RPMI7951 (cell line): ENCODE measurements at places on chromosomes 4 and X.
A peak's percentile ranks its signal among the peaks of the same experiment; 100 is the strongest.

DNA sequence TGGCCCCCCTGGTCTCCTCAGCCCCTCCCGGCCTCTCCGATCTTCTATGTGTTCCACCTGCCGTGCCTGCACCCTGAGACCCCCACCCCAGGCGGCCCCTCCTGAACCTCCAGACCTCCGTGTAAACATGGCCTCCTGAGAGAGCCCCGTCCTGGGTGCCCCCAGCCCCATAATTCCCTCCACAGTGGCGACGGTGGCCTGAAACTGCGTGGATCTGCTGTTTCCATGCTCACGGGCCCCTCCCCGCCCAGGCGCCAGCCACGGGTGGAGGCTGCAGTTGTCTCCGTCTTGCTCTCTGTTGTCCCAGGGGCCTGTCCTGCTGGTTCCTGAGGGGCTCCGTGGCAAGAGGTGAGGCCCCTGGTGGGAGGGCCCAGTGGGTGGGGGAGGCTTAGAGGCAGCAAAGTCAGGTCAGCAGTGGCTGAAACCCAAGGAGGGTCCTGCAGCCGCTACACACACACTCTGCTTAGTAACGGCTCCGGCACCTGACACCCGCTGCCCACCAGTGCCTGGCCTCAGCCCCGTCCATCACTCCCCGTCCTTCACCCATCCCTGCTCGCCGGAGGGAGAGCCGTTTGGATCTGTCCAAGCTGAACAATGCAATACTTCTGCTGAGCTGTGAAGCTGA lies 75.8 kb downstream of the FAM53A start:
- DNase-seq = no peak

GRCh38 chr4:172786039-172786792 lies 382.4 kb upstream of the GALNT7 start:
- DNase-seq = no peak

DNA sequence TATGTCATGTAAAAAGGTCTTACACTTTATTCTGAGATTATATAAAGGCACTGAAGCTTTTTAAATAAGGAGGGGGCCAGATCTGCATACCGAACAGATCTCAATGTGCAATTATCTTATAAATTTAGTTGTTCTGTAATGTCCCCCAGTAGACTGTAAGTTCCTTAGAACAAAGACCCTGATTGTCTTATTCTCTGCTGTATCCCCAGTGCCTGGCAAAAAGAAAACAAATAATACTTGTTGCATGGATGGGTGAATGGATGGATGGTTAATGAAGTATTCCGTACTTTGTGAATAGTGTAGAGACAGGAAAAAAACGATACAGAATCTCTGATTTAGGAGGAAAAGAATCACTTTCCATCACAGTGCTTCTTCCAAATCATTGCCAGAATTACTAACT lies 141.5 kb downstream of the CHM start:
- no peak for DNase-seq

- DNase-seq = no peak
Measured at GRCh38 chrX:31543634-31544033, 471.8 kb upstream of the FTHL17 start.

- no peak for DNase-seq
Measured at GRCh38 chrX:96211953-96212352, 472.7 kb upstream of the DIAPH2 start.

- no peak for DNase-seq
Measured at GRCh38 chr4:119136546-119136945, 914 bp downstream of the MYOZ2 start.

DNA sequence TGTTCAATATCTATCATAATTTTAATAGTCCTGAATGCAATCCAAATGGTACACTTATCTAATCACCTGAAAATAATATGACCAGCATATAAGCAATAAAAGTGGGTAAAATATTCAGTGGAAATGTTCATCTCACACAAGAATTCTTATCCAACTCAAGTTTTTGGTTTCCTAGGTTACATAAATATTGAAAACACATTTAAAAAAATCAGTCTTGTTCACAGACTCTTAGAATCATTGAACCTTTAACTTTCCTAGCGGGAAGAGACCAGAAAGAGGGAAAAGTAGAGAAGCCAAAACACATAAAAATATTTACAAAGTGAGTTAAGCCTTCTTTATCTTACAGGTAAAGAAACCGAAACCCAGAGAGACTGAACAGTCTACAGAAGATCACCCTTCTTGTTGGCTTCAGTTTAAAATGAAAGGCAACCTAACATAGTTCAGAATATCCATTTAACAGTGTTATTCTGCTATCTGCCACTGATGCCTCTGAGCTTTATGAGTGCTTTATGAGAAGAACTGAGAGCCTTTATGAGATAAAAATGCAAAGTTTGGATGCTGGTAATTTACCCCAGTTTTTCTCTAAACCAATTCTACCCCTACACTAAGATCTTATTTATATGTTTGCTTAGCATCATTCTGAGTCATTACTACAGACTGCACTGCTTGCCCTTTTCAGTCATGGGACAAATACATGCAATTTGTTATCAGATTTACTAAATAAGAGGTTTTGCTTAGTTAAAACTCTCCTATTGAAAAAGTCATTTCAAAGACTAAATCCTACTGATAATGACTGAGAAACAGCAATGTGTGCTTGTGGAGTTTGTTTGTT lies 453.3 kb upstream of the INTU start:
- no peak for DNase-seq

- DNase-seq = peak; percentile 15
Measured at GRCh38 chr4:152308951-152309350, 226.9 kb downstream of the FBXW7 start.

DNA sequence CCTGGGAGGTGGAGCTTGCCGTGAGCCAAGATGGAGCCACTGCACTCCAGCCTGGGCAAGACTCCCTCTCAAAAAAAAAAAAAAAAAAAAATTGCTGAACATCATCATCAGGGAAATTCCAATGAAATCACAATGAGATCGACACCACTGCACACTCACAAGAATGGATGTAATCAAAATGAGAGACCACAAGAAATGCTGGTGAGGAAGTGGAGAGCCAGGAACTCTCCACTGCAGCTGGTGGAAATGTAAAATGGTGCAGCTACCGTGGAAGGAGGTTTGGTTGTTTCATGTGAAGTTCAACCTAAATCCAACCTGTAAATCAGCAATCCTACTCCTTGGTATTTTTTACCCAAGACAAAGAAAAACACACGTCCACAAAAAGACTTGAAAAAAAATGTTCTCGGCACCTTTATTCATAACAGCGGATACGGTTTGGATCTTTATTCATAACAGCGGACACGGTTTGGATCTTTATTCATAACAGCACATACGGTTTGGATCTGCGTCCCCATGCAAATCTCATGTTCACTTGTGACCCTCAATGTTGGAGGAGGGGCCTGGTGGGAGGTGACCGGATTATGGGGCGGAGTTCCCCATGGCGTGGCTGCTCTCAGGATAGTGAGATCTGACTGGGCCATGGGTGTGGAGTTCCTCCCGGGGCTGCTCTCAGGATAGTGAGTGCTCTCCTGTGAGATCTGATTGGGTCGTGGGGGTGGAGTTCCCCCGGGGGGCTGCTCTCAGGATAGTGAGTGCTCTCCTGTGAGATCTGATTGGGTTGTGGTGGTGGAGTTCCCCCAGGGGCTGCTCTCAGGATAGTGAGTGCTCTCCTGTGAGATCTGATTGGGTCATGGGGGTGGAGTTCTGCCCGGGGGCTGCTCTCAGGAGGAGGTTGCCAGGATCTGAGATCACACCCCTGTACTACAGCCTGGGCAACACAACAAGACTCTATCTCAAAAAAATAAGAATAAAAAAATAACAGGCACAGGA lies 7.7 kb downstream of the GAK start:
- DNase-seq = no peak

- DNase-seq = no peak
Measured at GRCh38 chr4:163680386-163681098, 186.1 kb downstream of the TMA16 start.

GRCh38 chrX:34863906-34864305 lies 78.7 kb upstream of the FAM47B start:
- no peak for DNase-seq

- no peak for DNase-seq
Measured at GRCh38 chrX:153981231-153981630, 8.7 kb downstream of the TMEM187 start.

DNA sequence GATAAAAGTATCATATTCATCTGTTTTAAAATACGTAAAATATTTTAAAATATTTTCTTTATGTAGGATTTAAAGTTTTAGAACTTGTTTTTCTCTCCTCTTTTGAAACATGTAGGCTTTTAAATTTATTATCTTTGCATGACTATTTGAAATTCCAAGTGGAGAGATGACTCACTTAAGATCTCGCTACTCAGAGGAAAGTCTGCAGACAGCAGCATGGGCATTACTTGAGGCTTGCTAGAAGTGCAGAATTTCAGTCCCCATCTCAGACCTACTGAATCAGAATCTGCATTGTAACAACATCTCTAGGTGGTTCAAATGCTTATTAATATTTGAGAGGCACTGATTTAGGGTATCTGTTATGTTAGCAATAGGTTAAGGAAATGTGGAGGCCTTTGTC lies 225.7 kb upstream of the ARX start:
- no peak for DNase-seq

- DNase-seq = peak; percentile 27
Measured at GRCh38 chr4:143375326-143376073, 38.8 kb downstream of the GAB1 start.

DNA sequence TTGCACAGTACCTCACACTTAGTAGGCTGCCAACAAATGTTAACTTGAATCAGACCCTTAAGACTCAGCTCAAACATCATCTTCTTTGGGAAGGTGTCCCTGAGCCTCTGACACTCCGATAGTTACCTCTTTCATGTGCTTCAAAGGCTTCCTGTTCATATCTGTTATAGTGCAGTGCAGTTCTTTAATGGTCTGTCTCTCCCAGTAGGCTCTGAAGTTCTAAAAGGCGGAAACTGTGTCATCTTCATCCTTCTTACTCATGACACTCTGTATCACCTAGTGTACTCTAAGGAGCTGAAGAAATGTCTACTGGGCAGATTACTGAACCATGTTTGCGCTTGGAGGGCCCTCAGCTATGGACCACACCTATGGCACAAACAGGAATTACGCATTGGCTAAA lies 2.1 kb upstream of the DIAPH2 start:
- no peak for DNase-seq

DNA sequence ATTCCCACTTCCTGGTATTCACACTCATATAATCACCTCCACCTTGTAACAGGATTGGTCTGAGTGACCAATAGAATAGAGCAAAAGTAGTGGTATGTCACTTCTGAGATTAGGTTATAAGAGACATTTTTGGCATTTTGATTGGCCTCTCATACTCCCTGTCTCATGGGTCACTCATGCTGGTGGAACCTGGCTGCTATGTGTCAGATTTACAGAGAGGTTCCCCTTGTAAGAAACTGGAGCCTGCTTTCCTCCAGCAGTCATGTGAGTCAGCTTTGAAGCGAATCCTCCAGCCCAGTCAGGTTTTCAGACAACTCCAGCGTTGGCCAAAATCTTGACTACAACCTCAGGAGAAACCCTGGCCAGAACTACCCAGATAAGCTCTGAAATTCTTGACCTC lies 2.6 kb upstream of the OTUD4 start:
- DNase-seq = no peak

- DNase-seq = no peak
Measured at GRCh38 chr4:101328063-101328602, 19.2 kb downstream of the PPP3CA start.

DNA sequence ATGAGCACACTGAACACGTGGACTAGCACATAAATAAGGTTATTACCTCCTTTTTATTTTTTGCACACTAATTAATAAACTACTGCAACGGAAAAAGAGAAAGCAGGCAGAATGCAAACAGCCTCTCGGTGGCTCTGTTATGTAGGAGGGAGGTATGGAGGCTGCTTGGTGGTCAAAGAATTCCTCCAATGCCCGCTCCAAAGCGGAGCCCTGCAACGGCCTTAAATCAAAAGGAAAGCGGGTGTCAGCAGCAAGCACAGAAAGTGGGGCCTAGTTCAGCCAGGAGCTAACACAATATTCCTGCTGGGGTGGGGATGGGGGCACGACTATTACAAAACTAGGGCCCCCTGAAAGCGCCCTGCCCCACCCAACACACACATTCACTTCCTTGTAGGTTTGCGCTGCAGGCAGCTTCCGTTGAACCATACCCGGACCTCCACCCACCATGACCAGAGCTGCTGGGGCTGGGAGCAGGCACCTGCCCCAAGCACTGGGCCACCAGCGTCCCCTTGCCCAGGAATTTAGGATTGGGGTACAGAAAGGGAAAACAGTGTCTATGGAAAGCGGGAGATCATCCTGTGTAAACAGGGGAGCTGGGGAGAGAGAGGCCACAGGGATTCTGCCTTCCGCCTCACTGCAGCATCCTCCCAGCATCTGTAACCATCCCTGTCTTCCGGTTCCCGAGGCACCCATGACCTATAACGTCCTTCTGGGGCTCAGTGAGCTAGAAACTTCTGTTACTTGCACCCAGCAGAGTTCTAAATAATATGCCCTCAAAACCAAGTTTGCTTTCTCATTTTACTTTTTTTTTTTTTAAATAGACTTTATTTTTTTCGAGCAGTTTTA lies 57.1 kb upstream of the DDX3X start:
- no peak for DNase-seq

DNA sequence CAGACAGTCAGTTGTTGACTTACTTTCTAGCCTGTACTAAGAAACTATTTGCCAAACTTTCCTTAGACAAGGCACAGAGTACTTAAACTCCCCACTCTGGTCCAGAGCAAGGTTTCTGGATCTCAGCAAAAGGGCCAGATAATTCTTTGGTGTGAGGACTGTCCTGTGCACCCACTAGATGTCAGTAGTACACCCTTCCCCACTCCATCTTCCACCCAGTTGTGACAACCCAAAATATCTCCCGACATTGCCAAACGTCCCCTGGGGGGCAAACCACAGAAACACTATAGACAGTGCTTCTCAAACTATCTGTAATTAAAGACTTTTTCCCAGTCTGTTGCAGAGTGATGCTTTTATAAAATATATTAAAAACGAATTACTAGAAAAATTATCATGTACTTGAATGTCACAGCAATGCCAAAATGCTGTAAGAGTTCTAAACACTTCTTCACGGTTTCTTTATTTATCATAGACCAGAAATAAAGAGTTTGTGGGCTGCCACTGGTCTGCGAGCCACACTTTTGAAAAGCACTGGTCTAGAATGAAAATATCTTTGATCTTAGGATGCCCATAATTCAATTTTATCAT lies 203.5 kb downstream of the PRDM5 start:
- peak; percentile 47 for DNase-seq

DNA sequence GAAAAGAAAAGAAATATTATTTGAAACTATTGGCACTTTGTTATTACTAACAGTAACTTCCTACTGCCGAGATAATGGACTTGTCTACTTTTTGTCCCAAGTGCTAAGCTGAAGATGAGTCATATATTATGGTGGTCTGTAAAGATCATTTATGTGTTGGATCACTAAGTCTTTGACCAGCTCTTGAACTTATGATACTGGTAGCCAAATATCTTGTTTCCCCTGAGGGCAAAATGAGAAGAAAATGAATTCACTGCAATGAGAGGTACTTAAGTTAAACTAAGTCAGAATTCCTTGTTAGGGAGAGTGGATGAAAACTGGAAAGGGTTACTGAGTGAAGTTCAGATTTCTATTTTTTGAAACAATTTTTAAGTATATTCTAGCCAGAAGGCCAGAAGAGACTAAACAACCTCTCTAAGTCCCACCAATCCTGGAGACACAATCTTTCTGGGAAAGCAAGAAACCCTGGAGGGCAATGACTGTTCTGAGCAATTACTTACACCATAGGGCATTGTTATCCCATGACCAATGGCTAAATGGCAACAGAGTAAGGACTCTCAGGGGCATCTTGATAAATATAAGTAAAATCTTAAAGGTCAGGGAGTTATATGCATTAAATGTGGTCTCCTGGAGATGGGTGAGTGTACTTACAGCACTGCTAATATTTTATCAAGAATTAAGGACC lies 287.7 kb downstream of the STIM2 start:
- DNase-seq = peak; percentile 27

GRCh38 chr4:102868153-102868780 lies 525 bp upstream of the CISD2 start:
- DNase-seq = no peak

GRCh38 chrX:154486052-154486395 lies 391 bp downstream of the UBL4A start:
- no peak for DNase-seq
